NCI-H1436 (cell line): ENCODE measurements at places on chromosomes 1 and 21.

- no peak for DNase-seq
Measured at GRCh38 chr1:54207287-54207686, 7.3 kb downstream of the MRPL37 start.

- DNase-seq = no peak
Measured at GRCh38 chr1:239126884-239127283, 259.5 kb upstream of the CHRM3 start.

GRCh38 chr1:182246783-182247182, 144.8 kb downstream of the GLUL start:
- DNase-seq = no peak

GRCh38 chr1:87226341-87226760, 102.3 kb upstream of the LMO4 start:
- DNase-seq = no peak

DNA sequence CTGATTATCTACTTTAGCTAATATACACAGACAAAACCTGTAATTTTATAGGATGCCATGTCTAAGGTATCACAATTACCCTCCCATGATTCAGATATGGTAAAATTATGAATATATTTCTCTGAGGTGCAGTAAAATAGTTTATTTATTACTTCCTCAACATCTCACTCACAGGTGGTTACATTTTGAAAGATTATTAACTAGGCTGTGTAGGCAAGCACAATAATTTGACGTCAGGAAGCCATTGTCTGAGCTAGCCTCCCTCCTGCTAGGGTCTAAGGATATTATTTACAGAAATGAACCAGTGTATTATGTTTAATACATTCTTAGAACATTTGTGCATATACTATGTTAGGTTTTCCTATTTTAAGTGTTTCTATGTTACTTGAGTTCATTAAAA, 69.9 kb upstream of the ADGRL2 start:
- no peak for DNase-seq
